Activated CD4-positive, alpha-beta memory T cell treated with anti-CD3 and anti-CD28 coated beads, Interleukin-2, amount 10 ng/mL, durations not matched to agents 7 days and 5 days (primary cell): ENCODE measurements at places on chromosomes 4 and X. TPM values are rescaled to one million over a fixed set of nuclear protein-coding genes. Genes with fewer than 3 reads are reported as not detected.

DNA sequence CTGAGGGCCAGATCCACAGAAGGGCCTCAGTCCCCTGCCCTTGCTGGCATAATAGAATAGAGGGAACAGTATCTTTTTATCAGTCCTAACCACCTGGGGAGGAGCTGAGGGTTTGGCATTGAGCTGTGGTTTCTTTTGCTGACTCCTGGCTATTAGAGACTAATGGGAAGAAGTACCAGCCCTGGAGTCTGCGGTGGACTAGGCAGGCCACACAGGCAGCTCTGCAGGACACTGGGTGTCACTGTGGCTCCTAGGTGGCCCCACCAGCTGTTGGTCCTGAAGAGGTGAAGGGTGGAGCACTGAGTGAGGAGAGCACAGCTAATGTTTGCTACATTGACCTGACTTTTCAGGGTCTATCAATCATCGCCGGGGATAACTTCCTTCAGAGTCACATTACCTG, 52.8 kb upstream of the GPC4 start:
- no peaks in the 10 kb centered on the region for H3K36me3 ChIP-seq
- H3K27ac ChIP-seq, result no peak overlapping the region
- no peak overlapping the region for H3K4me3 ChIP-seq
- no peak for DNase-seq

GRCh38 chr4:114038762-114039387, 59.4 kb upstream of the ARSJ start:
- no peak overlapping the region for H3K27ac ChIP-seq
- no peak overlapping the region for H3K4me3 ChIP-seq

GRCh38 chrX:20372533-20372932, 105.8 kb upstream of the RPS6KA3 start:
- H3K27ac ChIP-seq, result no peak overlapping the region
- H3K4me1 ChIP-seq, result peaks cover 3% of the 10 kb centered on the region
- peaks cover 5% of the 10 kb centered on the region for H3K27me3 ChIP-seq
- no peaks in the 10 kb centered on the region for H3K36me3 ChIP-seq

DNA sequence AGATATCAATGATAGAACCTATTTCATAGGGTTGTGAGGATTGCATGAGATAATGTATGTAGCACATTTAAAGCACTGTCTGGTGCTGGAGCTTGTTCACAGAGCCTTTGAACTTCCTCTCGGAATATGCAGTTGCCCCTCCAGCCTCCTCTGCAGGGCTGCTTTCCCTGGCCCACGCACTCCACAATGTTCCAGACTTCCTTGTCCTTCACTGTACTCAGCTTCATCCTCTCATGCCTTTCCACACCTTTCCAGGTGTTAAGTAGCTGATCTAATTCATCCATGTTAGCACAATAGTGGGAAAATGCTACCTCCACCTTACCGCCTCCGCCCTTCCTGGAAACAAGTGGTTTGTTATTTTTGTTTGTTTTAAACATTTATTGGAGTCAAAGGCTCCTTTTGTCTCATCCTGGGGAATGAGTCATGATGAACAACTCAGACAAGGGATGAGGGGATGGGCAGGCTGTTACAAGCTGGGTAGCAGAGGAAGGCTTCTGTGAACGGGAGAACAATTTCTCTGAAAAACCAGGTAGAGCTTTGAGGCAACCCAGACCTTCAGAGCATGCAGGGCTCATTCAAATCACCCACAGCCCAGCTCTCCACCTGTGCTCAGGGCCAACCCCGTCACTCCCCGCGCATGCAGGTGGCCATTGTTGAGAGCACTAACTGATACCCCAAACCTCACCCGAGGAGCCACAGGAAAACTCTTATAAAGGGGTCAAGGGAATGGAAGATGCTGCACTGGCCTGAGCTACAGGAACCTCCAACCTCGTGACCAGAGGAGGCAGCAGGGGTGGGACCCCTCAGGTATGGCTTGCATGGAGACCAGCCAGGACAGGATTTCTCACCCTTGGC, 84.9 kb upstream of the TBL1X start:
- peaks cover 54% of the 10 kb centered on the region for H3K4me1 ChIP-seq
- no peak overlapping the region for H3K4me3 ChIP-seq
- peaks cover 3% of the 10 kb centered on the region for H3K36me3 ChIP-seq
- H3K27ac ChIP-seq, result peak overlapping the region; percentile 59

DNA sequence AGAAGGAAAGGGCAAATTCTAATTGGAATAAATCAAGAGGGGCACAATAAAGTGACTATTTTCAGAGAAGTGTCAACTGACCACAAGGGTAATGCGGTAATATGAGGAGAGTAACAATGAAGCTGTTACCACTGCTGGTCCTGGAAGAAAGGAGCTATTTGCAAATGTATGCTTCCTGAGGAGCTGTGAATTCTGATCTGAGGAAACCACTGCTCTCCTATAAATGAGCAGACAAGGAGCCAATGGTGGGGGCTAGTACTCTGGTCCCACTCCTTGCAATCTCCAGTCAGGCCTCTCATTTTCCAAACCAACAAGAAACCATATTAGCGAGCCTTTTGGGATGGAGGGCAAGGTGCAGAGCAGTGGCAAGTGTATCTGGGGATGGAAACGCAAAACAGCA, 770.2 kb downstream of the FSTL5 start:
- no peaks in the 10 kb centered on the region for H3K4me1 ChIP-seq
- no peak overlapping the region for H3K27ac ChIP-seq
- H3K27me3 ChIP-seq, result no peaks in the 10 kb centered on the region

DNA sequence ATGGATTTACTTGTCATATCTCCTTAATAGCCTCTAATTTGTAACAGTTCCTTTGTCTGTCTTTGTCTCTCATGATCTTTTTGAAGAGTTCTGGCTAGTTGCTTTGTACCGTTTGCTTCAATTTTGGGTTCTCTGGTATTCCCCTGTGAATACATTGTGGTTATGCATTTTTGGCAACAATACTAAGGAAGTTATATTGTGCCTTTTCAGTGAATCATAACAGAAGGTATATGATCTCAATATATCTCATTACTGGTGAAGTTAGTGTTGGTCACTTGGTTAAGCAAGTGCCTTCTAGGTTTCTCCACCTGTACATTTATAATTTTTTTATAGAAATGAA, 48.6 kb downstream of the DCLK2 start:
- DNase-seq, result no peak
- no peak overlapping the region for H3K27ac ChIP-seq
- H3K36me3 ChIP-seq, result no peaks in the 10 kb centered on the region
- H3K27me3 ChIP-seq, result peaks cover 9% of the 10 kb centered on the region
- H3K4me3 ChIP-seq, result no peak overlapping the region

XG gene
- not detected for total RNA-seq

GRCh38 chr4:26094076-26094475, 180.1 kb downstream of the SMIM20 start:
- no peak overlapping the region for H3K27ac ChIP-seq
- H3K4me1 ChIP-seq, result peaks cover 22% of the 10 kb centered on the region
- no peak overlapping the region for H3K4me3 ChIP-seq
- peaks cover 67% of the 10 kb centered on the region for H3K36me3 ChIP-seq
- H3K27me3 ChIP-seq, result no peaks in the 10 kb centered on the region

GRCh38 chr4:140078366-140078765, 75.6 kb downstream of the MAML3 start:
- peaks cover 33% of the 10 kb centered on the region for H3K4me1 ChIP-seq
- H3K27ac ChIP-seq, result no peak overlapping the region
- no peak overlapping the region for H3K4me3 ChIP-seq
- H3K36me3 ChIP-seq, result peaks cover 3% of the 10 kb centered on the region
- DNase-seq, result no peak

DNA sequence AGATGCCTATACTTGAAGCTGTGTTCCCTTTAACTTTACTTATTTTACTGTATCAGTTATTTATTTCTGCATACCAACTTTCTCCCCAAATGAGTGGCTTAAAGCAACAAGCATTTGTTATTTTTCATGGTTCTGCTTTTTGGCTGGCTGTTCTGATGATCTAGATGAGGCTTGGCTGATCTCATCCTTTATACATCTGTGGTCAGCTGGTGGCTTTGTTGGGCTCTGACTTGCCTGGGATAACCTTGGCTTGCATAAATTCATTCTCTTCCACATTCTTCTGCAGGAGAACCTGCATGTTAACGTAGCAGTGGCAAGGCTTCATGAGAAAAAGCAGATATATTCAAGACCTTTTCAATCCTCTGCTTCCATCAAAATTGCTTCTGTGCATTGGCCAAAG, 1317.6 kb downstream of the ADGRL3 start:
- H3K36me3 ChIP-seq, result no peaks in the 10 kb centered on the region
- DNase-seq, result no peak
- H3K27ac ChIP-seq, result no peak overlapping the region

DNA sequence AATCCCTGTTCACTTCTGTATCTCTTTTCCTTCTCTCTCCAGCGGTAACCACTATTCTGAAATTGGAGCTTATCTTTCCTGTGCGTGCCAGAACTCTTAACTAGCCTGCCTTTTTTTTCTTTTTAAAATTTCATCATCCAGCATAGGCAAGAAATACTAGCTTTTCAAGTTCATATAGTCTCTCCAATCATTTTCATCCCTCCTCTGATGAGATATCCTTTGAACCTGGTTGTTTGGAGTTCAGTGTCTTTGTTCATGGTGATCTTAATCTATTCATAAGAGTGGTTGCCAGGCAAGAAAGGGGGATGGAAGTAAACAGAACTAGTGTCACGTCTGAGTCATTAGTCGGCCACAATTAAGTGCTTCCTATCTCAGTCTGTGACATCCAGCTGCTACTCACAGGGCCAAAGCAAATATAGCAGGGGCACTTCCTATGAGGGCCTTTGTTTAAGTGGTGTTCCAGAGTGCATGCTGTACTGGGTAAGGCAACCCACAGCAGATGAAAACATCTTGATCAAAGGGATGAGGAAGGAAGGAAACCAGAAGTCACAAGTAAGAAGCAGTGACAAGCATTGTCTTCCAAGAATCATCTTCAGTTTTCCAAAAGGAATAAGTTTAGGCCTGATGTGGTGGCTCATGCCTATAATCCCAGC, 56.4 kb upstream of the XIAP start:
- no peak overlapping the region for H3K27ac ChIP-seq
- H3K27me3 ChIP-seq, result no peaks in the 10 kb centered on the region
- H3K4me3 ChIP-seq, result no peak overlapping the region
- peaks cover 6% of the 10 kb centered on the region for H3K4me1 ChIP-seq

DNA sequence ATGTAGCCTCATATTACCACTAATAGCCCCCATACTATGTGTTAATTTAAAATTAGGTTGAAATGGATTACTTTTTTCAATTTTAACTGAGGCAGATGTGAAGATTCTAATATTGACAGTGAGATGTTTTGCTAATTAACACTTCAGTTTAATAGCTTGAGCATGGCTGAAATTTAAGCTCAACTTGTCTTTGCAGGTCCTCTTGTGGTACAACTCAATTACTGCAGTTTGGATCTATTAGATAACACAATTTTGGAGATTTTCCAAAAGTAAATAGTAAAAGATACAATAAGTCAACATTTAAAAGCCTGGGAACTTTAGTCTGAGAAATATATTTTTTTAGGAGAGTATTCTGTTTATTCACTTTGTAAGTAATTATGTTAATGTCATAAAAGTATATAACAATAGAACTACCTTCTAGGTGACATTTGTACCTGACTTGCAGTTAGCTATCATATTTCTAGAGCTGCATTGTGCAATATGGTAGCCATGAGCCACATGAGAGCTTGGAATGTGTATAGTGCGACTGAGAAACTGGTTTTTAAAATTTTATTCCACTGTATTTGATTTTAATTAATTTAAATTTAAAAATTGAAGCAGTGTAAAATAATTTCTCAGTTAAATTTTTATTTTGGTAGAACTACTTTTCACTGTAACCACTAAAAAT, 73.1 kb upstream of the FMR1 start:
- no peak for DNase-seq
- no peak overlapping the region for H3K27ac ChIP-seq
- H3K4me1 ChIP-seq, result no peaks in the 10 kb centered on the region
- H3K36me3 ChIP-seq, result no peaks in the 10 kb centered on the region

- DNase-seq, result no peak
- peaks cover 21% of the 10 kb centered on the region for H3K36me3 ChIP-seq
- peaks cover 75% of the 10 kb centered on the region for H3K4me1 ChIP-seq
- no peaks in the 10 kb centered on the region for H3K27me3 ChIP-seq
- peak overlapping the region; percentile 95 for H3K27ac ChIP-seq
Measured at GRCh38 chr4:26884486-26884988, 23.9 kb downstream of the STIM2 start.

DNA sequence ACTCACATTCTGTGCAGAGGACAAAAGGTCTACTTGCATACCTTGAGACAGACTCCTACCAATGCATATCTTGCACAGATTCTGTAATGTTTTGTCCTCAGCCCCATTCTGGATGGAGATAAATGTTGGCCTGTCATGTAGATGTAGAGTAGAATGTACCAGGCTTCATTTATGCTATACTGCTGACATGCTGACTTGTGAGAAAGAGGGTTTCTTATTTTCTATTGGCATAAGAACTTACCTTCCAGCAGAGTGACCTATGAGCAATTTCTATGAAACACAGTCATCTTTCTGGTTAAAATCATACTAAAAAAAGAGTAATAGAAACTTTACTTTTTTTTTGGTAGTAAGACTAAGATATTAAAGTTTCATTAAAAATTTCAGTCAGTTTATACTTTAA, 17.2 kb downstream of the SLC4A4 start:
- H3K27me3 ChIP-seq, result no peaks in the 10 kb centered on the region
- H3K36me3 ChIP-seq, result no peaks in the 10 kb centered on the region
- H3K4me3 ChIP-seq, result no peak overlapping the region
- DNase-seq, result no peak
- H3K4me1 ChIP-seq, result peaks cover 2% of the 10 kb centered on the region

DNA sequence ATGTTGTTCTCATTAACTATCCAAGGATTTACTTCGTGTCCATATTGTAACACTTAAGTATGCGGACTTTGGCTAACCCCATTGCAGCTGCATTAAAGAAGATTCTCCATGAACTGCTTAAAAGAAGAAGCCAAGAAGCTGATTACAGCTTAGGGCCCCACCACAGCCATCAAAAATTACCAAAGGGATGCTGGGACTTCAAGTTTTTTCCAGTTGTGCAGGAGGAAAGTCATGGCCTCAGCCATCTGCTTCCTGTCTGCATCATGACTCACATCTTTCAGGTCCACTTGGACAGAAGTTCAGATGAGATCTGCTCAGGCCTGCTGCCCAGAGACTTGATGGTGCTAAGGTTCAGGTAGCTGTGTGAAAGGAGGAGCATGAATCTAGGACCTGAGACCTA, 38.8 kb upstream of the CAPN6 start:
- H3K4me3 ChIP-seq, result no peak overlapping the region
- H3K4me1 ChIP-seq, result no peaks in the 10 kb centered on the region
- H3K27ac ChIP-seq, result no peak overlapping the region
- DNase-seq, result no peak

DNA sequence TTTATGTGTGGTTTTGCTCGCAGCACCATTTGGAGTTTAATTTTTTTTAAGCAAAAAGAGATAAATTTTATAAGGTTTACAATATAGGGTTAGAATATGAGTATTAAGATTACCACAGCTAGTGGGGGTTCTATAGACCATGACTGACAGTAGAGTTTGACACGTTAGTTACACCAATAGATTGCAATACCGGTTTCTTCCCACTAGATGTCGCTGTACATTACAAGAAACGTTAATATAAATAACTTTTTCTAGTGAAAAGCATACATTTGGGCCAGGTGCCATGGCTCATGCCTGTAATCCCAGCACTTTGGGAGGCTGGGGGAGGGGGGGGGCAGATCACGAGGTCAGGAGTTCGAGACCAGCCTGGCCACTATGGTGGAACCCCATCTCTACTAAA, 433.6 kb downstream of the MAGEB5 start:
- no peaks in the 10 kb centered on the region for H3K4me1 ChIP-seq
- H3K27ac ChIP-seq, result no peak overlapping the region
- DNase-seq, result no peak
- no peaks in the 10 kb centered on the region for H3K27me3 ChIP-seq

RNF150 gene
- total RNA-seq, result not detected
